Breast epithelium (tissue), 4 donors: ENCODE measurements at places on chromosomes 16 and 17. TPM values are rescaled to one million over a fixed set of nuclear protein-coding genes. Genes with fewer than 3 reads are reported as not detected.

GRCh38 chr16:56914896-56915295 is 17.0 kb upstream of the HERPUD1 start:
- no peak for DNase-seq

DNA sequence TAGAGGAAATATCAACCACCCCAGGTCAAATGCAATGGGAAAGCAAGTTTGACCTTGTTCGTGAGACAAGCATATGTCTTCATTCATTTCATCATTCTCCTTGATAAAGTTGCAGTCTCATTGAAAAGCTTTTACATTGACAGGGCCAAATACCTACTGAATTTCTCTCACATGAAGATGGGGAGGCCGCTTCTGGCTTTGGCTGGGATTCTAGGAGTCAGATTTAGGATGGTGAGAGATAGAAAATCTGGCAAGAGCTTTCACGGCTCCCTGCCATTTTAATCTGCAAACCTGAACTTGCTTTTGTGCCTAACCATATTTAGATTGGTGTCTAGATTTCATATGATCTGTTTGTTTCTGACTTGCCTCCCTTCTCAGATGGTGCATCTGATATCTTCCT is 88.0 kb downstream of the TMEM100 start:
- no peak for DNase-seq

DNA sequence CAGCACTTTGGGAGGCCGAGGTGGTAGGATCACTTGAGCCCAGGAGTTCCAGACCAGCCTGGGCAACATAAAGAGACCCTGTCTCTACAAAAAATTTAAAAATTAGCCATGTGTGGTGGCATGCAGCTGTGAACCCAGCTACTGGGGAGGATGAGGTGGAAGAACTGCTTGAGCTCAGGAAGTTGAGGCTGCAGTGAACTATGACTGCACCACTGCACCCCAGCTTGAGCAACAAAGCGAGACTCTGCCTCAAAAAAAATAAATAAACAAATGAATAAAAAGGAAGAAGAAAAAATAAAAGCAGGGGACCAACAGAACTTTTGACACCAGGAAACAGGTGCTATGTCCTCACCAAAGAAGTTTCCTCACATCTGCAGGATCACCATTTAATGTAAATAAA is 14.2 kb downstream of the TERF2 start:
- no peak for DNase-seq

The NTN3 gene
- total RNA-seq: not detected

DNA sequence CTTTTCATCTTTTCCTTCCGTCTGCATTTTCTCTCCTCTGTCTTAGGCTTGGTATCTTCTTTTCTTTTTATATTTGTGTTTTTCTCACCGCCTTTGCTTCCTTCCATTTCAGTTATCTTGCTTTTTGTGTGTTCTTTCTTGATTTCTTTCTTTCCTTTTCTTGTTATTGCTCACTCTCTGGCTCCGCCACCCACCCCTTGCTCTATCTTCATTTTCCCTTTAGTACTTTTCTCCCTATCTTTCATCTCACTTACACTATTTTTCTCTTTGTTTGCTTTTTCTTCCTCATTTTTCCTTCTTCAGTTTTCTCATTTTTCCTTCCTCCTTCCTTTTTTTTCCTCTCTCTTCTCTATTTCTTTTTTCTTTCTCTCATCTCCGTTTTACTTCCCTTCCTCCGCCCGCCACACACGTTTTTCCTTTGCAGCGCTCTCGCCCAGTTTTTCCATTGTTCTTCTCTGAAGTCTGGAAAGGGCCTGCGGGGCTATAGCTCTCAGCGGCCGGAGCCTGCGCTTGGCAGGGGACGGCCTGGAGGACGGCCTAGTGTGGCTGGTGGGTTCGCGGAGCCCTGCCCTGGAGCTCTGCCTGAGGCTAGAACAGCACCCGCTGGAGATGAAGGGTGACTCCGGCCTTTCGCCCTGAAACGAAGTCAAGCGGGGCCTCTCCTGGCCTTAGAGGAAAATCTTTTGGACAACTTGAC is 5.2 kb upstream of the HOXB13 start:
- no peak for DNase-seq

DNA sequence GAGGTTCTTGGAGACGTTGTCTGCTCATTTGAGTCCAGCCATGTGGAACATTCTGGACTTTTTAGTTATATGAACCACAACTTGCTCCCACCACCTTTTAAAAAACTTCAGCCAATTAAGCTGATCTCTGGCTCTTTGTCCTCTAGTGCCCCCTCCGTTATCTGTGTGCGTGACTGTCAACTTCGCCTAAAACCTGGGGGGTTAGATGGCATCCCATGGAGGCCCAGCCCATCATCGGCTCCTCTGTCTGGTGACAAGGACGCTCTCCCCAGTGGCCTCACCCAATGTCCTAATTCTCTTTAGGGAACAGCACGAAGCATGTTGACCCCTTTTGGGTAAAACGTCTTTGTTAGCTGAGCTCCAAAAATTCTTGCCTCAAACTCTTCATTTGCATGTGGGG is 341.0 kb upstream of the TNRC6C start:
- no peak for DNase-seq

GRCh38 chr17:50842506-50843149 is 7.2 kb downstream of the WFIKKN2 start:
- DNase-seq: no peak

DNA sequence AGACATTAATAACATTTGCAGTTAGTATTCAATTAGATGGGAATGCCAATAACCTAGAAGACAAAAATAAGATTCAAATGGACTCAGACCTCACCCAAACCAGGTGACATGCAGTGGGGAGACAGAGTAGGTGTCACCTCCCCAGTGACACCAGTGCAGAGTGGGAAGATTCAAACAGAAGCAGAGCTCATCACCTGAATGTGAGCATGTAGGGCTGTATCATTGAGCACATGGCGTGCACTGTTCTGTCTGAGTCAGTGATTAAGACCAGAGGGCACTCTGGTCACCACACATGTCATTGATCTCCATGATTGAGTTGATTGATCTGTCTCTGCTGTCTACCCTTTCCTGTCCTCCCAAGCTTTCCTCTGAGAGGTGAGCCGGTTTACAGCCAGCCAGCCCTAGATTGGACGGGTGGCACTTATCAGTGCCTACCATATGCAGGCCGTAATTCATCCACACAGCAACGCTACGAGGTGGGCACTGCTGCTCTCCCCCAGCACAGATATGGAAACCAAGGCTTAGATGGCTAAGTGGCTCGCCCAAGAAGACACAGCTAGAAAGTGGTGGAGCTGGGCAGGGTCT is 34.0 kb downstream of the RHBDL3 start:
- DNase-seq: no peak

GRCh38 chr16:81220349-81220748 is 18.1 kb upstream of the BCO1 start:
- DNase-seq: no peak

The PTX4 gene
- total RNA-seq: not detected

The FAM171A2 gene
- total RNA-seq: 2.9 TPM

GRCh38 chr17:73197161-73197560 is 4.3 kb downstream of the COG1 start:
- DNase-seq: no peak
